Activated T-cell treated with anti-CD3 and anti-CD28 coated beads for 1 hour (primary cell): ENCODE measurements at places on chromosomes 13 and 19.

DNA sequence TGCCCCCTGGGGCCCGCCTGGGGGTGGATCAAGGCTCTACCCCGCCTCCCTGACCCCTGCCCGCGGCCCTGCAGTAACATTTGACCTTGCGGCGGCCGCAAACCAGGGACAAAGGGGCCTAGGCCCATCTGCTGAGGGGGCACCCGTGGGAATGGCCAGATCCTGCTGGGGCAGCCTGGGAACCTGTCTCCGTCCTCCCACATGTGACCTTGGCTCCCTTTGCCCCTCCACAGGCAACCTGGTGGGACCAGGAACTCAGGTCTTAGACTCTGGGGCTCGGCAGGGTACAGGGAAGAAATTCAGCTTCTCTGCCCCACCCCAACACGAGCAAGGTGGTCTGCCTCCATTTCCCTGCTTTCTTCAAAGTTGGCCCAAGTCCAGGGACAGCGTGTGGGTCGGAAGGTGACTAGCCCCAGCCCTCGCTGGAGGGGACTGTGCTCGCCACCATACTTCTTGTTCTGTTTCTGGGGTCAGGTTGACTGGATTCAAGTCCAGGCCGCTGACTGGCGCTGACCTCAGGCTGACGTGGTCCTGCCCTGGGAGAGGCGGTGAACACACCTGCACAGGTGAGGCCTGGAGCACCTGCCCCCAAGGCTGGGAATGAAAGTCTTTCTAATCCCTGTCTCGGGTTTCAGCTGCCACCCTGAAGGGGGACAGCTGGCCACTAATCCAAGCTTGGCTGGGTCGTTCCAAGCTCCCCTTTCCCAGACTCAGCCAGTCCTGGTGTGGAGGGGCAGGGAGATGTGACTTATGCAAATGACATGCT is 2.5 kb upstream of the NR2F6 start:
- no peak for DNase-seq

- no peak for DNase-seq
These were observed 95.8 kb downstream of the DNAJC15 start for GRCh38 chr13:43119206-43119605.

GRCh38 chr13:97274829-97275649 is 52.9 kb downstream of the MBNL2 start:
- DNase-seq = no peak

DNA sequence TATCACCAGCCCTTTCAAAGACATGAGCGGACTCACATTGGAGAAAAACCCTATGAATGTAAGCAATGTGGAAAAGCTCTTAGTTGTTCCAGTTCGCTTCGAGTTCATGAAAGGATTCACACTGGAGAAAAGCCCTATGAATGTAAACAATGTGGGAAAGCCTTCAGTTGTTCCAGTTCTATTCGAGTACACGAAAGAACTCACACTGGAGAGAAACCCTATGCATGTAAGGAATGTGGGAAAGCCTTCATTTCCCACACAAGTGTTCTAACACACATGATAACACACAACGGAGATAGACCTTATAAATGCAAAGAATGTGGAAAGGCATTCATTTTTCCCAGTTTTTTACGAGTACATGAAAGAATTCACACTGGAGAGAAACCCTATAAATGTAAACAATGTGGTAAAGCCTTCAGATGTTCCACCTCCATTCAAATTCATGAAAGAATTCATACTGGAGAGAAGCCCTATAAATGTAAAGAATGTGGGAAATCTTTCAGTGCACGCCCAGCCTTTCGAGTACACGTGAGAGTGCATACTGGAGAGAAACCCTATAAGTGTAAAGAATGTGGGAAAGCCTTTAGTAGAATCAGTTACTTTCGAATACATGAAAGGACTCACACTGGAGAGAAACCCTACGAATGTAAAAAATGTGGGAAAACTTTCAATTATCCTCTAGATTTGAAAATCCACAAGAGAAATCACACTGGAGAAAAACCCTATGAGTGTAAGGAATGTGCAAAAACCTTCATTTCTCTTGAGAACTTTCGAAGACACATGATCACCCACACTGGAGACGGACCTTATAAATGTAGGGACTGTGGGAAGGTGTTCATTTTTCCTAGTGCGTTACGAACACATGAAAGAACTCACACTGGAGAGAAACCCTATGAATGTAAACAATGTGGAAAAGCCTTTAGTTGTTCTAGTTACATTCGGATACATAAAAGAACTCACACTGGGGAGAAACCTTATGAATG is 17.6 kb downstream of the ZNF791 start:
- DNase-seq = no peak

DNA sequence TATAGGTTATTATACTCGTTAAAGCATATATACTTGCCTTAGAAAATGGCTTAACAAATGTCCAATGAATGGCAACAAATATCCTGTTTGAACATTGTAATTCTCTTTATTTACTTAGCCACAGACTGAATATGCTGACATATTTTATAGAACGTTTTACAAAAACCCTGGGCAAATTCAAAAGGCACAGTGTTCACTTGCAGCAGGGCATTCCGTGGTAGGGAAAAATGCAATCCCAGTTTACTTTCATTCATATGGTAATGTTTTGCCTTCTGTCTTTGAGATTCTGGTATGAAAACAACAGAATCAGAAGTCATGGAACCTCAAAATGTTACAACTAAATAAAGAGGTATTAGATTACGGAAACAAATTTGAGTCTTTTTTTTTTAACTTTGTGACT is 56.2 kb upstream of the MYCBP2 start:
- no peak for DNase-seq

GRCh38 chr19:49985871-49986270 is 24.9 kb upstream of the SIGLEC11 start:
- no peak for DNase-seq

GRCh38 chr13:23921451-23921888 is 24.2 kb upstream of the C1QTNF9B start:
- no peak for DNase-seq

GRCh38 chr19:18650021-18650390 is 13.2 kb downstream of the KLHL26 start:
- no peak for DNase-seq

DNA sequence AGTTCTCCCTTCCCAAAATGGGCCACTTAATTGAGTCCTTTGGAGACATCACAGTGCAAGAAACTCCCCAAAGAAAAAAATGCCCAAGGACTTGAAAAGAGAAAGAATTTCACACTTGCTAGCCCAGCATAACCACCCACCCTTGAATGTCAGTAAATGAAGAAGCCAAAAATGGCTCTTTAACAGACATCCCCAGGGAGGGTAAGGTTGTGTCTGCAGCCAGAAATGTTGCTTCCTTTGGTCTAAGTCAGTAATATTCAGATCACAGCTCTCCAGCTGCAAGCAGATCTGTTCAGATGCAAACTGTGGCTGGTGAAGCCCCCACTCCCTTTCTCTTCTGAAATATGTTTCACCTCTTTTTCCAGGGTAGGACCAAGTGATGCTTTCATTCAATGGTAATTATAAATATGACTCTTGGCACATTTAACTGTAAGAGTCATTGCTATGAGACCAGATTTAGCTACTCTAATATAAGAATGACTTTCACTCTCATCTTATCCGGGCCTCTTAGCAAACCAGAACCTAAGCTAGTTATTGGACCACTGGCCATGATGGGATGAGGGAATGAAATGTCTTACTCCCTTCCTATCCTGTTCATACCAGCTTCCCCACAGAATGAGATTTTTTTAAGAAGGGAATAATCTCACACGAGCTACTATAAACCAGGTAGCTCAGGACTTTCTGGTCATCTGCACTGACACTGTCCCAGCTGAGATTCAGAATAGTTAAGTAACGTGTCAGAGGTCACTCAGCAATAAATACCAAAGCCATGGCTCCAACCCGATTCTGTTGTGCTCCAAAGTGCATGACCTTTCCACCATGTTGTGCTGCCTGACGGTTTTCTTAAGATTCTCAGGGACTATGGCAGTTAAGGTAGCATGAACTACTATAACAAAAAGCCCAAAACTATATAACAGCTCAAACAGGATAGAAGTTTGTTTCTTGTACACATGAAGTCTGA is 234.1 kb downstream of the FOXO1 start:
- DNase-seq = no peak

- DNase-seq = no peak
These were observed 23.5 kb downstream of the FAM187B start for GRCh38 chr19:35204799-35205732.
